Activated naive CD4-positive, alpha-beta T cell (primary cell): ENCODE measurements at places on chromosomes 11 and 22.

GRCh38 chr11:93740031-93740729 is 1.1 kb downstream of the TAF1D start:
- no peak for DNase-seq

DNA sequence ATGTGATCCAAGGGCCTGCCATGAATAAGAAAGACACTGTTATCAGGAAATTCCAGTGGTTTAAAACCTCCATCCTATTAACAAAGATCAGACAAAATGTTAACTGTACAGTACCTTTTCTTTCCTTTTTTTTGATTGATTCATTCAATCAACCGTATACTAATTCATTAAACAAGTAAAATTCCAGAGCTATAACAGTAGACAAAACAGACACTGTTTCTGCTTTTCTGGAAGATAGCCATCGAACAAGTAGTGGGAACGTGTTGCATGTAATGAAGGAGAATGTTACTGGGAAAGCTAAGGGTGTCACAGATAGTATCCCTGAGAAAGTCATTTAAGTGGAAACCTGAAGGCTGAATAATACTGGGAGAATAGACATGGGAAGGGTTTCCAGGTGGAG is 73.7 kb upstream of the ALKBH3 start:
- DNase-seq: no peak

DNA sequence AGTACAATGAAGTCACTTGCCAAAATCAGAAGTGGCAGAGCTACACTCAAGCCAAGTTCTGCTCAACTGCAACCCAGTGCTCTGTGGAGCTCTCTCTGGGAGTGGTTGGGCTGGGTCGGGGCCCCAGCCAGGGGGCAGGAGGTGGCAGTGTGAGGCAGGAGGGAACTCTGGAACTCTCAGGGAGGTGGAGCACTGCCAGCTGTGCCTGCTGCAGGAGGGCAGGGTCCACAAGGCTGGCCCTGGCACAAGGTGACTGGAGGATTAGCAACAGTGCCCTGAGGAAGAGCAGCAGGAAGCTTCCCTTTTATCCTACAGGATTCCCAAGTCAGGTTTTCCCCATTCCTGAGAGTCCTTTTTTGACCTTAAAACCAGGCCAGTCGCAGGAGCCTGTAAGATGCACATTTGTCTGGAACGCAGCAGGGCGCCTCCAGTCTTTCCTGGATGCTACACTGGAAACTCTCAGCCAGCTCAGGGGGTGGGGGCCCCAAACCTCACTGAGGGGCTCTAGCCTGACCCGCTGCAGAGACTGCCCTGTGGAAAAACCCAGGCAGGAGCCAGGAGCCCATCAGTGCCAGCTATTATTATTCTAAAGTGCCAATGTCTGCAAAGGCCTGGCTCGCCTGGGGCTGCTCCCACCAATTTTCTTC is 31.8 kb downstream of the DKK3 start:
- DNase-seq: no peak

- no peak for DNase-seq
Measured at GRCh38 chr22:30332994-30333706, 6.4 kb upstream of the TBC1D10A start.
